ENCODE measurements at places on chromosomes 4 and X.

GRCh38 chr4:152805818-152806217 is 26.1 kb downstream of the ARFIP1 start:
- no peak for DNase-seq

GRCh38 chrX:50407976-50408375 is 62.6 kb downstream of the DGKK start:
- no peak for DNase-seq

DNA sequence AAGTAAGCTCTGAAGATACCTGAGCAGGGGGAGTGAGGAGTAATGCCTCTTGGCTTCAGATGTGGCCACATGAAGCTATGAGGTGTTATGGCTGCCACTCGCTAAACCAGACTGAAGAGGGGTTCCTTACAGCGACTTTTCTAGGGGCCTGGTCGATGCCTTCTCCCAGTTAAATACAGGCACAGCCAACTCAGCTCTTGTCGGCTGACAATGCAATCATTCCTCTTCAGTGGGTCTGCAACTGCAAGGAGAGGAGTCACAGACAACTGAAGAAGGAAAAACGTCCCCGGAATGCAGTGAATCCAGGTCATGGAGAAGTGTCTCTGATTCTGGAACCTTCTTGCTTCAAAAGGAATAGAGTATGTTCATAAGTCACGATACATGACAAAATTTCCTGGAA is 106.4 kb downstream of the RNF150 start:
- no peak for DNase-seq

GRCh38 chrX:21781525-21781924 is 23.6 kb upstream of the SMPX start:
- no peak for DNase-seq

DNA sequence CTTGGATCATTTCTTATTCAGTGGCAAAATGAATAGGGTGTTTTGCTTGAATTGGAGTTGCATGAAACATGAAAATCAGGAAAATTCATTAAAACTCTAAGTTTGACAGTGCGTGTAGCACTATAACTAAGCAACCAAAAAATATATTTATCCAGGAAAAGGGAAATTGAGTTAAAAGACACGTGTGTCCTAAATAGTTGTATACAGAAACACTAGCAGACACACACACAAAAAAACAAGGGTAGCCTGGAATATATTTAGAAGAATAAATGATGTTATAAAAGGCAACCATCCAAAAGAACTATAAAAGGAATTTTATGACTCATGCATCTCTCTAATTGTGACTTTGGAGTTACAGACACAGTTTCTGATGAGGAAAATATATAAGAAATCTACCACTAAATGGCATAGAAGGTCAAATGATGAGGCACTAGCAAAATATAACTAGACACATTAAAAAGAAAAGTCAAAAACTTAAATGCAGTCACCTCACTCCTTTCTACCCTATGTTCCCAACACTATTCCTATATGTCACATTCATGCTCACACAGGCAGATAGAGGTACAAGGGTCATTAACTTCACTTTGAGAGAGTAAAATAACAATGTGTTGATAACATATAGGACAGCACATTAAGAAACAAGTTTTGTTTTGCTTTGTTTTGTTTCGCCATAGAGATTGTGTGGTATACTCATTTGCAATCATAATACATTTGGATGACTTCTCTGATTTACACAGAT is 793.6 kb upstream of the INTU start:
- DNase-seq = no peak

DNA sequence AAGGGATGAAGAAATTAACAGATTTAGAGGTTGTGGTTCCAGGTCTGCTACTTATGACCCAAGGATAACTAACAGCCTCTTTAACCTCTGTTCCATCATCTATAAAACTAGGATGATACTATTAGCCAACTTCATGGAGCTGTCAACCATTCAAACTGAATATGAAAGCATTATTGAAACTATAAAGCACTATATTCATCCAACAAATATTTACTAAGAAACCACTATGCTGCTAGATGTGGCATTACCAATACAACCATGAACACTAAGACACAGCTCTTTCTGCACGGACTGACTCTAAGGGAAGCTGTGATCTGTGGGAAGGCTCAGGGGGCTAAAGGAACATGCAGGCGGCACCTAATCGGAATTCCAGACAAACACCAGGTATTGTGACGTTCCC is 66.0 kb downstream of the APBB2 start:
- DNase-seq = no peak

DNA sequence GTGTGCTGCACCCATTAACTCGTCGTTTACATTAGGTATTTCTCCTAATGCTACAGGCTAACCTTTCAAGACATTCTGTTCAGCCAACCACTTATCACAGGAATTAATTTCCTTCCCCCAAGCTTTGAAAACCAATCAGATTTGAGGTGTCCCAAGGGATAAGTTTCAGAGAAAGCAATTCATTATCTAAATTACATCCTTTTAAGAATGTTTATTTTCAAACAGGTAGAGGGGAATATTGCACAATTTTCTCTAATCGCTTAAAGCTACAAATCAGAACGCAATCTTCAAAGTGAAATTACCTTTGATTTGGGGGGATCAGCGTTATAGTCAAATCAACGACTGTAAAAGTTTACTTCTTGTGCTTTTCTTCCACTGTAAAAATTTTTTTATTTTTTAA is 1.6 kb downstream of the CLOCK start:
- DNase-seq = no peak

- no peak for DNase-seq
These were observed 293.6 kb upstream of the TRAM1L1 start for GRCh38 chr4:117378942-117379341.

DNA sequence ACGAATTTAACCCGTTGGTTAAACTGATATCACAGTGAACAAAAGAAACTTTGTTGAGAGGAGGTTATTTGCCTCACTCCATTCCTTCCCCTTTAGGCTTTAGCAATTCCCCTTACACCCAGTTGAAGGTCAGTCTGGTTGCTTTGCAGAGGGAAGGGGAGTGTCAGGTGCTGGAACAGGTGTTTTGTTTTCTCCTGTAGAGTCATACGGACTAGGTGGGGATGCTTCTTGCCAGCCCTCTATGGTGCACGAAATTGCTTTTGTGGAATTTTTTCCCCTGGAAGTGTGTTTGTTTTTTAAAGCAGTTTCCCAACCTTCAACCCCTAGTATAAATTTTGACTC is 33.1 kb downstream of the DLG3 start:
- DNase-seq = no peak

GRCh38 chrX:24167719-24168472 is 18.4 kb downstream of the ZFX start:
- no peak for DNase-seq
